Ecto neural progenitor cell (in vitro differentiated cells): ENCODE measurements at places on chromosomes 5 and 9.

DNA sequence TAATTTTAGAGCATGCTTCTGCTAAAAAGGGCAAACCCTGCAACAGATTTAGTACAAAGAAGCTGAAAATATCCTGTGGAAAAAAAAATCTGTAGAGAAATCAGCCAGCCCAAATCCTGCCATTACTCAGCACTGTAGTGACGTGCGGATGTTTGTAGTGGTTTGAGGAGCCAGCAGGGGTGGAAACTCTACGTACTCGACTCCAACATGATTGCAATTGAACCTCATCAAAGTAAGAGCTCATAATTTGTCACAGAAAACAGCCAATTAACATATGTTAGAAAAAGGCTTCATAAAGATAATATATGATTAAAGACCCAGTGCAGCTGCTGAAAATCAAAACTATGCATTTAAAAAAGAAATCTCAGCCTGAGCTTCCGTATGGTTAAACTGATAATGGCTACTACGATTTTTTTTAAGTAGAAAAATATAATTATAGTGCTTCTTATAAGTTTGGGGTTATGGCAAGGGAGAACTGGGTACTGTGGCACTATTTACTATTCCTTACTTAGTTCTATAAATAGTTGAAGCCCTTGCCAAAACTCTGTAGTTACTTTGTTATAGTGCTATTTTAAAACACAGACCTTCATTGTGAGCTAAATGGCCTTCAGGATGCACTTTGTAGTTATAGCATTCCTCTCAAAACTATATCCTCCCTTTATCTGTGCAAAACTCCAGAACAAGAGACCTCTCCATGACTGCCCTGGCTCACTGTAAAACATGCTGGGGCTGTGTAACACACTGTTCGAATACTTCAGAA lies 49.4 kb downstream of the MEF2C start:
- no peak for DNase-seq

- DNase-seq: no peak
These were observed 1.3 kb downstream of the ADAMTS6 start for GRCh38 chr5:65480306-65480865.

GRCh38 chr9:93702261-93702660 lies 125.9 kb downstream of the PHF2 start:
- DNase-seq: no peak

DNA sequence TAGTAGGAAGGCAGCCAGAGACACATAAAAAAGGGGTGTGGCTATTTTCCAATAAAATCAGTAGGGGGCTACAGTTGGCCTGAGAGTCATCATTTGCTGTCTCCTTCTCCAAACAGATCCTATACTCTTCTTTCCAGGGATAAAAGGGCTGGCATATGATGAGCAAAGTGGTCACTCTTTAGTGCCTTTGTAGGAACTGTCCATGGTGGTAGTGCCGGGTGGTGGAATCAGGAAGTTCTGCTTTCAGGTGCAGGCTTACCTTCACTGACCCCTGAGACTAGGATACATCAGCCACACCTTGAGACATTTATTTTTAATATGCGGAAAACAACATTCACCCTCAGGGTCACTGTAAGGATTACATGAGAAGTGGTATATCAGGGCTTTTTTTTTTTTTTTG lies 80.8 kb downstream of the ASTN2 start:
- DNase-seq: no peak

DNA sequence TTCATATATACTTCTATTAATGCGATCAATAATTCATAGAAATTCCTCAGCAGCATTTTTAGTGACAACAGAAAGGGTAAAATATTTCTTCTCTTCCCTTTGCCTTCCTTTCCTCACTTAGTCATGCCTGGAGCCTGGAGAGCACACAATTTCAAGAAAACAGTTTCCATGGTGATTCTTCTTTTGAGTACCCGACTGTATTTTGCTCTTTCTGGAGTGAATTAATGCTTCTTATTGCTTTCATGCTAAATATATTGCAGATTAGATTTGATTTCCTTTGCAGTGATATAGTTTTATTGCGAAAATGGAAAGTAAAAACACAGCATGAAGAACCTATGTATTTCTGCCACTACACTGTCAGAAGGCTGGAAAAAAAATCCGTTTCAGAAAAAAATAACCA lies 153.5 kb downstream of the PPP2R2B start:
- DNase-seq: no peak

DNA sequence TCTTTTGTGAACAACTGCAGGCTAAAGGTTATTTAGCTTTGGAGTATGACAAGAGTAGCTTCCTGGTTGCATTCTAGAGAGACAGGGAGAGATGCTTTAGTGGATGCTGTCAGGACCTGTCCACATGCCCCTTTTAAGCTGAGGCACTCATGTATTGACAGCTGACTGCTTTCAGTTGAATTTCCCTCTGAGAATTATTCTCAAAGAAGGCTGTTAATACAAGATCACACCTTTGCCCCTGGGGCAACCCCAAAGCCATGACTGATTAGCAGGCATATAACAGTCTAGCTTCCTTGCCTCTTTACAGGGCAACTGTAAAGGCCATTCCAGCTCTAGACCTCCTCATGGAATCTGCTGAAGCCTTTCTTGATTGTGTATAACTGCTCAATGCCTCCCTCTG lies 117.6 kb upstream of the ATP10B start:
- no peak for DNase-seq

DNA sequence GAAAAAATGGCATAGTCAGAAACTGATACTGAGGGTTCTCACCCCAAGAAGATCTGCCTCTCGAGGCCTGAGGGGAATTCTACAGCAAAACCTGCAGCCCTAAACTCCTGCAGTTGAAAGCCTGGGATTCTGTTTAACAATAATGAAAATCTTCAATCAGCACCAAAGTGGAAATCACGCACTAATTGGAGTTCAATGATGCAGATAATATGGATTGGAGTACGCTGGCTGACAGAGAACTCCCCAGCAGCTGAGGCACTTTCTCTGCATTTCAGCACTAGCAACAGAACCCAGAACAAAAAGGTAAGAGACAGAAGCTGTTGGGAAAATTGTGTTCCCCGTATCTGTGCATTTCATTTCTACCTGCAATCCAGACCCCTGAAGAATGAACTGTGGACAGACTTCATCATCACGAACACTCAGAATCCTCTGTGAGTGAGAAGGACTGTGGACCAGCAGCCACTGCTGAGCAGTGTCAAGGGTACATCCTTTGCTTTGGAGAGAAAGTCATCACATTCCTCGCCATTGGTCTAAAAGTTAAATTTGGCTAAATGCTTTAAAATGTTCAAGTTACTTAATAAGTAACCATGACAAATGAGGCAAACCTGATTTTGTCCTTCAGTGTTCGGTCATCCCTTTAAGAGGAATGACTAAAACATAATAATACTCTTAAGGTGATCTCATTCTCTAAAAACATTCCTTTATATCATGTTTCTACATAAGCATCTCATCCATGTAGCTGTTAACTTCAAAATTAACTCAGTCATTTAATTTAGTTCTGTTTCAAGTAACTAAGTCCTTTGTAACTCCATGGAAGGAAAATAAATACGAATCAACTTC lies 126.1 kb downstream of the GAS1 start:
- DNase-seq: no peak

GRCh38 chr5:147930769-147931168 lies 24.4 kb upstream of the C5orf46 start:
- no peak for DNase-seq

GRCh38 chr9:34628656-34629490 lies at the start of gene ARID3C:
ARID3C (minus strand) TSS chr9:34629066; CDS start chr9:34628014, 1,052 bp downstream.
- DNase-seq: no peak

GRCh38 chr5:61669531-61669930 lies 337.5 kb downstream of the ZSWIM6 start:
- DNase-seq: no peak

DNA sequence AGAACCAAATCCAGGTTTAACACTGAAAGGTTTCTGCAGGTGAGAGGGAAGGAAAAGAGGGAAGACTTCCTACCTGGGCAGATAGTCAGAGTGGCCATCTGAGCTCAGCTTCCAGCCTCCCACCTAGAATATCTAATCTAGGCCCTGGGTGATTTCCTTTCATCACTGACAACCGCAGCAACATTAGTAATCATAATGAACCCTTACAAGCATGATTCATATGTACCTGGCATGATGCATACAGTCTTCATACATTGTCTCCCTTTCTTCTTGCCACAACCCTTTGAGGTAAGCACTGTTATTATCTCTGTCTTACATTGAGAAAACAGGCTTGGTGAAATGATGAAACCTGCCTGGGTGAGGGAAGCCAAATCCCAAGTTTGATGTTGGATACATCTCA lies 13.5 kb downstream of the AFAP1L1 start:
- no peak for DNase-seq

DNA sequence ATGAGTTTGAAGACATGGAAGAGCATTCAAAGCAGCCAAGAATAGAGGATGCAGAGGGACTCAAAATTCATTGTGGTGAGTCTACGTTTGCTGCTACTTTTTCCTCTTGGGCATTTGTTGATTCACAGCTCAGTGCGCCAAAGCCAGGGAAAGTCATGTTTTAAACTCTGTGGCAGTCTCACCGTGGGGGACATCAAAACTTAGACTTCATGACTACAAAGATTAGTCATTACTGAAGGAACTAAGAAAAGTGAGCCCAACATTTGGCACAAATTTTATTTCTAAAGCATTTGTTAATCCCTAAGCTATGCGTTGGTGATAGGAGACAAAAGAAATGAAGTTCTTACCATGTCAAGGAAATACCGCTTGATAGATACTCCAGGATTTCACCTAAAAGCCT lies 73.7 kb upstream of the MTAP start:
- DNase-seq: no peak

- no peak for DNase-seq
These were observed 34.7 kb downstream of the LHX3 start for GRCh38 chr9:136170006-136170901.

- DNase-seq: no peak
These were observed 274.9 kb downstream of the EFNA5 start for GRCh38 chr5:107395632-107396350.
